Effector memory CD8-positive, alpha-beta T cell (primary cell): ENCODE measurements at places on chromosomes 7 and 10.

- no peak for DNase-seq
Measured at GRCh38 chr10:71368176-71368575, 28.5 kb upstream of the CDH23 start.

GRCh38 chr10:102502337-102503151 is at the start of gene ACTR1A:
TSS of gene ACTR1A (minus strand) at chr10:102502712. CDS start at chr10:102502647, 65 bp downstream.
- DNase-seq = peak; percentile 93

GRCh38 chr10:110618230-110618610 is 25.9 kb upstream of the RBM20 start:
- DNase-seq = no peak

DNA sequence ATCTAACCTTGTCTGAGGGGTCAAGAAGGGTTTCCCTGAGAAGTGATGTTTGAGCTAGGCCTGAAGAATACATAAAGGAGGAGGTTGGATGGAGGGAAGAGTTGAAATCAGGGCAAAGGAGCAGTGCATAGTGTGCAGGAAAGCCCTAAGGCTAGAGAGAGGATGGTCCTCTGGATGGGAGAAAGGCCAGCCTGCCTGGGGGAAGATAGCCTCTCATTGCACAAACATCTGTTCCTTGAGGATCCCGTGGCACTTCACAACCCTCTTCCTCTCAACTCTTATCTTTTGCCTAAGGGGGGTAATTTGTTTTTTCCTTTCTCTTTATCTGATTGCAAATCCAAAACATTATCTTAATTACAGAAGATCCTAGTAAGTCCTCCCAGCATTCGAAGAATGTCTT is 35.7 kb downstream of the STAMBPL1 start:
- DNase-seq = no peak

- no peak for DNase-seq
Measured at GRCh38 chr7:36100226-36100625, 52.8 kb upstream of the EEPD1 start.
